ENCODE measurements at places on chromosomes 2 and 18. TPM values are rescaled to one million over a fixed set of nuclear protein-coding genes. Genes with fewer than 3 reads are reported as not detected.

DNA sequence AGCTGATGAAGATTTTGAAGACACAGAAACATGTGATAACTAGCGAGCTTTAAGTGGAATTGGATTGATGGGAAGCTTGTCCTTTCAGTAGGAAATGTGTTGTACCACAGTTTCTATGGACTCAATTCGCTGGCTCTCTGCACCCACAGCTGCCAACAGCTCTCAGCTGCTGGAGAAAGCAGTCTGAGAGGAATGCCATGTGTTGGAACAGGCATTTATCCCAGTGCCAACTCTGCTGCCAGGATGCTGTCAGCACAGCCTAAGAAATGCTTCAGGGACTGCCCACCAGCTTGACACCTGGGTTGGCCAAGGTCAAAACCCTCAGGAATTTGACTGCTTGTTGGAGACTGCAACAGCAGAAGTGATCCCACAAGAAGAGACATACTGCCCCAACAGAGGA, 193.0 kb upstream of the THSD7B start:
- no peaks in the 10 kb centered on the region for H3K36me3 ChIP-seq
- H3K4me1 ChIP-seq: no peaks in the 10 kb centered on the region
- no peak overlapping the region for H3K27ac ChIP-seq
- H3K27me3 ChIP-seq: no peaks in the 10 kb centered on the region

GRCh38 chr18:28147674-28148171, 29.2 kb downstream of the CDH2 start:
- peaks cover 21% of the 10 kb centered on the region for H3K36me3 ChIP-seq
- peak; percentile 92 for DNase-seq
- no peak overlapping the region for H3K4me3 ChIP-seq

Gene ZDBF2
- total RNA-seq: 34.6 TPM

Gene TTN
- 1,214 TPM for total RNA-seq

Gene SPRED2
- total RNA-seq: 14.7 TPM

DNA sequence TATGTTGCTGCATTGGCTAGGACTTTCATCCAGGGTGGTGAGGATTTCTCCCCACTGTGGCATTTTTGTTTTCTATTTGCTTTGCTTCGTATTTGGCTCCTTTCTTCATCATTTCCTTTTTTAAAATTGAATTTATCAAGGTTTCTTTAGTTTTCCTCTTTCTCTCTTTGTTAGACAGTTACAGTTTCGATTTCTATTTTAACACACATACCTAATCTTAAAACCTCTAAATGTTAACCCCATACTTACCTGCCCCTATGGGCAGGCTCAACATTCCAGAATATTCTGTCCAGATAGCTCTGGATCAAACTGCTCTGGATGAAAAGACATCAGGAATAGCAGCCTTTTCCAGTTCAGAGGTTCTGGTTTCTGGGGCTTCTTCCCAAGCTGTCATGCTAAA, 49.2 kb downstream of the DIPK1C start:
- no peak overlapping the region for H3K4me3 ChIP-seq
- no peaks in the 10 kb centered on the region for H3K36me3 ChIP-seq
- no peak for DNase-seq

- H3K4me1 ChIP-seq: no peaks in the 10 kb centered on the region
- no peak overlapping the region for H3K4me3 ChIP-seq
- H3K27ac ChIP-seq: no peak overlapping the region
- no peak for DNase-seq
- no peaks in the 10 kb centered on the region for H3K27me3 ChIP-seq
These were observed 74.0 kb downstream of the CMPK2 start for GRCh38 chr2:6791682-6792081.

All from cardiac muscle cell (in vitro differentiated cells and primary cell).